ENCODE measurements at places on chromosomes 7 and 10.

- DNase-seq, result no peak
Measured at GRCh38 chr10:125797994-125798662, 22.5 kb upstream of the MMP21 start.

GRCh38 chr7:34133983-34134782, 228.8 kb downstream of the BMPER start:
- DNase-seq, result peak; percentile 24

- no peak for DNase-seq
Measured at GRCh38 chr7:142434666-142435167, 176.9 kb upstream of the PRSS58 start.

DNA sequence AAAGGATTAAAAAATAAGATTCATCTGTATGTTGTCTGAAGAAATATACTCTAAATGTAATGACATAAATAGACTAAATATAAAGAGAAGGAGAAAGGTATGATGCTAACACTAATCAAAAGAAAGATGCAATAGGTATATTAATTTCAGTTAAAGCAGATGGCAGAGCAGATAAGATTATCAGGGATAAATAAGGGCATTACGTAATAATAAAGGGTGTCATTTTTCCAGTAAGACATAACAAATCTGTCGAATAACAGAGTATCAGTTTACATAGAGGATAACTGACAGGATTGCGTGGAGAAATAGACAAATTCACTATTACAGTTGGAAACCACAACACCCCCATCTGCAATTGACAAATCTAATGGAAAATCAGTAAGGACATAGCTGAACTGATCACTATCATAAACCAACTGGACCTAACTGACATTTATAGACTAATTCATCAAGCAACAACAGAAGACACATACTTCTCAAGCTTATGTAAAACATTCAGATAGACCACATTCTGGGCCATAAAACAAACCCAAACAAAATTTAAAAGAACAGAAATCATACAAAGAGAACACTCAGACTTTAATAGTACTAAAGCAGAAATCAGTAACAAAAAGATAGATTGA, 384.1 kb upstream of the COBL start:
- no peak for DNase-seq

DNA sequence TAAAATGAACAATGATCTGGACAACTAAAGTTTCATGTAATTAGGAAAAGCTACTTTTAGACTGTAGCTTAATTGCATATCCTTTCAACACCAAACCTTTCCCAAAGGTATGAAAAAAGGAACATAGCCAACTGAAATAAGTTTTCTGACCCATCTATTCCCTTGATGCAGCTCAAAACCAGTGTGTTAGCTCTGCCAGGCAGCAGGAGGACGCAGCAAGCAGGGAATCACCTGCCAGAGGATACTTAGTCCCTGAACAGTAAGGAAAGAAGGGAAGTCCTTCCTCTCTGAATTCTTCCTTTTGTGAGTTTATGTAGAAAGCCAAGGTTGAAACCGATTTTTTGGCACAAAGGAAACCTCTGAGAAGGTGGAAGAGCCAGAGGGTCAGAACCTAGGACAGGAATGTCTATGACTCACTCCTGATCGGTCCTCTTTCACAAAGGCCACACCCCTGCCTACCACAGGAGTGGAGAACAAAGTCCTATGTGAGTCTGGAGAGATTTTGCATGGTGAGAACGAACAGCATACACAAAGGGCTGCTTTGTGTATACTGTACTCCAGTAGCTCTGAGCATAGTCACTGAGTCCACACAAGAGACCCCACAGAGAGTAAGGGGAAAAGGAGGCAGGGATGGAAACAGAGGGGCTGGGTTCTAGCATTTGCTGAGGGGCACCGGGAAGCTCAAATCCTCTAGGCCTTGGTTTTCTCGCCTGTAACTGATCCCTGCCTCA, 68.8 kb upstream of the GSDME start:
- DNase-seq, result no peak

GRCh38 chr7:94406696-94407095, 12.0 kb downstream of the COL1A2 start:
- no peak for DNase-seq

GRCh38 chr10:24519950-24520349, 203.7 kb downstream of the ARHGAP21 start:
- DNase-seq, result peak; percentile 18

GRCh38 chr10:78605800-78606350, 462.9 kb upstream of the ZMIZ1 start:
- DNase-seq, result no peak

DNA sequence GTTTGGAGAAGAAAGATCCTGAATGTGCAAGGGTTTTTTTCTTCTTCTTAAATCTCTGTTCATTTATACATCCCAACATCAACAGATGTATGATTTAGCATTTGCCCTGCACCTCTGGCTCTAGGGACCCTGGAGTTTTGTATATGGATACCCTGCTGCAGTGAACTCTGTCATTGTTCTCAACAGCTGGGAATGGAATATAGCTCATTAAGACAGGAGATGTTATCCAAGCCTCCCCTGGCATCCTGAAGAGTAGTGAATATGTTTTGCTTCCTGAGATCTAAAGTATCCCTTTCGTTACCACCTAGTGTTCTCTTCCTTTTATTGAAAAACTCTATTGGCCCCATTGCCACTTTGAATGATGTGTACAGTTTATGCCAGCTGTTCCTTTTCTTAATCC, 275.9 kb downstream of the EXOC4 start:
- no peak for DNase-seq

DNA sequence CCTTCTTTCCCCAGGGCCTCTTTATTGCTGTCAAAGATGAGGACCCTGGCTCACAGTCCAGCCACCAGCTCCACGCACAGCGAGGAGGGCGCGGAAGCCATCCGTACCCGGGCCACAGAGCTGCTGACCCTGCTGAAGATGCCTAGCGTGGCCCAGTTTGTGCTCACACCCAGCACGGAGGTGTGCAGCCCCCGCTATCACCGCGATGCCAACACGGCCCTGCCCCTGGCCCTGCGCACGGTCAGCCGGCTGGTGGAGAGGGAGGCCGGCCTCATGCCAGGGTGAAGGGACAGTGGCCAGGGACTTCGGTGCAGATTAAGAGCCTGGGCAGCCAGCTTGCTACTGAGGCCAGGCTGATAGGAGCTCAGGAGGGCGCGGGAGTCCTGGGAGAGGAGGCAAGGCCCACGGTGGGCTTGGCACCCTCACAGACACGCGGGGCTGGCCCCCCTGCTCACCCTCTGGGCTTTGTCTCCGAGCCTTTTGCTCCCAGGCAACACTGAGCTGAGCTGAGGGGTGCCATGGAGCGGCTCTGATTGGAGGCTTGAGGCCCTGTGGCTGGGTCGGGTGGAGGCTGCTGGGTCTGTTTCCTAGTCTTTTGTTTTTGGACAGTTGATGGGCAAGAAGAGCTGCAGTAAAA, 15.8 kb downstream of the AP5Z1 start:
- no peak for DNase-seq

DNA sequence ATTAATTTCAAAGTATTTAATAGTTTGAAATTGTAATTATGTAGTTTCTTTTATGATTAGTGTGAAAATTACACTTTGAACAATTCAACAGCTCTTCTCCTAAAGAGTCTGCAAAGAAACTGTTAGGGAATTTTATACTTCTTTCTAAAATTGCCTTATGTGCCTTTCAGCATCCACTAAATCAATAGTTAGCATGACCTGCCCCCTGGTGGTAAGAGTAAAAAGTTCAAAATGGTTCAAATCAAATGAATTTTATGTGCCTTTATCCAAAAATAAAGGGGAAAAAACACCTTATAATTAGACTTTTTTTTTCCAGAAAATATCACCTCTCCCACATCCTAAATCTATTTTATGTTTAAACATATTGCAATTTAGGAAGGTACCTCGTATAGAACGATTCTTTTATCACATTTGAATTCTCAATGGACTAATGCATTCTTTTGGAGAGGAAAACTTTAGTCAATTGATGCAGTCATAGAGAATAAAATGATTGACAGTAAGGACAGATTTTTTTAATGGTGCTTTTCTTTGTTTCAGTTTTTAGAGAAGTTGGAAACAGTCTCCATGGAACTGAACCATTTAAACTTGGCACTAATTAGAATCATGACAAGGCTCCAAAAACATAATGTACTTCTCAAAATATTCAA, 163.7 kb downstream of the SEMA3D start:
- no peak for DNase-seq

DNA sequence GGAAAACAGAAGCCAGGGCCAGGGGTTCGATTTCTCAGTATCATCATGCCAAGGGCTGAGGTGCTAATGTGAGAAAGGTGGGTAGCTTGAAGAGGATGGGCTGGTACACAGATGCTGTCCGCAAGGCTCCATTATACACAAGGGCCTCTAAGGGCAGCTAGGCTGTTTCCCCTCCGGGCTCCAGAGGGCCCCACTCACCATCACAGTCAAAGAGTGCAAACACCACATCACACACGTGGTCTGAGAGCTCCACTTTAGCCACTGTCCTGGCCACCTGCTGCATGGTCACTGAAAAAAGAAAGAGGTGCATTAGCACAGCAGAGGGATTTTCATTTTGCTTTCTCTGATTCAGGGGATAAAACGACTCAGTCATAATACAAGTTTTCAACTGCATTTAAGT, 20.9 kb upstream of the DNAJB12 start:
- no peak for DNase-seq

DNA sequence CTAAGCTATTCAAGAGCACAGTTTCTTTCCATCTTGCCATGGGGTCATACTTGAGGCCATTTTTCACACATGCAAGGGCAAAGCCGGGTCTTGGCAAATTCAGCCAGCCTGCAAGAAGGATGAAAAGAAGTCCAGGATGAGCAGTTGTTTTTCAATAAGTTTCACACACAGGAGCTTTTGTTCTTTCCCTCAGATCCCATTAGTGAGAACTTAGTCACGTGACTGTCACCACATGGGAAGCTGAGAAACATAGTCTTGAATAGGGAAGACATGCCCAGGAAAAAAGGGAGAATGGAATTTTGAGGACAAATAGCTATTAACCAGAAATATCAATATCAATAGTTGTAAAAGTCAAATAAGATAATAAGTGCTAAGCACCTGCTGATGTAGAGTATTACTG, 137.7 kb downstream of the AHR start:
- DNase-seq, result no peak

GRCh38 chr7:30796105-30796869, 25.1 kb downstream of the MINDY4 start:
- DNase-seq, result no peak

DNA sequence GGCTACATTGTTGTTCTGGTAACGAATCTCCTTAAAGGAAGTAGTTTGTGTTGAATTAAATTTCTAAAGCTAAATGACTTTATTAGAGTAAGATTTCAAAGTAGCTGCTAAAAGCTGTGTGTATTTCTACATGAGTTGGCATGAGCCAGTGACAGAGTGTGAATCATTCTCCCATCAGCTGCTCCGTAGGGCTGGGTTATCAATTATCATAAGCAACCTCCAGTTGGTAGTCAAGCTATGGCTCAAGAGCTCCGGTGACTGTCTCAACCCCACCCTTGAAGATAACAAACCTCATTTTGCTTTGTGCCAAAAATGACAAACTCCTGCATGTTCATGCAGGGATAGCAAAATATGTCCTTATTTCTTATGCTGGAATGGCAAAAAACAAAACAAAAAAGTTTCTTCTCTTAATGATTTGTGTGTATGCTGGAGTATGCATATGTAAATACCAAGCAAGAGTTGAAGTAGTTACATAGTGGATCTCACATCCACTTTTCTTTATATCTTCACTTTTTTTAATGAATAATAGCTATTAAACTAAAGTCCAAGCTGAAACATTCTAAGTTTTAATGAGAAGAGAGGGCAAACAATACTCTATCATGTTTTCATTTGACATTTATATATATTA, 249.4 kb downstream of the CACNA2D1 start:
- no peak for DNase-seq

GRCh38 chr7:95396136-95397032, at the start of gene PON3:
Gene PON3, minus strand, starts transcription at chr7:95396375. Its CDS starts 25 bp downstream, at chr7:95396350.
- peak; percentile 6 for DNase-seq

DNA sequence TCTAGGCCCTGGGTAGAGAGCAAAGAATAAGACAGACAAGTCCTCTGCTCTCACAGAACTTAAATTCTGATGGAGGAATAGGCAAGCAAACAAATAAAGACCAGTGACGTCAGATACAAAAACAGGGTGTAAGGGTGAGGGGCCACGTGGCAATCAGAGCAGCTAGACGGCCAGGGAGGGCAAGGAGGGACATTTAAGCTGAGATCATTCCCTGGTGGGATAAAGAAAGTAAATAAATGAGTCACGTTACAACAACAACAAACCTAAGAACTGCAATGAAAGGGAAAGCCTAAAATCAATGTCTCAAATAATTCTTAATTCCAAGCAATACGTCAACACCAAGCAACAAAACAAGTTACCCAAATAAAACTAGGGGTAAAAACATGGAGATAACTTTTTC, 21.8 kb downstream of the STN1 start:
- no peak for DNase-seq

GRCh38 chr7:8360564-8361153, 72.8 kb upstream of the NXPH1 start:
- DNase-seq, result no peak

DNA sequence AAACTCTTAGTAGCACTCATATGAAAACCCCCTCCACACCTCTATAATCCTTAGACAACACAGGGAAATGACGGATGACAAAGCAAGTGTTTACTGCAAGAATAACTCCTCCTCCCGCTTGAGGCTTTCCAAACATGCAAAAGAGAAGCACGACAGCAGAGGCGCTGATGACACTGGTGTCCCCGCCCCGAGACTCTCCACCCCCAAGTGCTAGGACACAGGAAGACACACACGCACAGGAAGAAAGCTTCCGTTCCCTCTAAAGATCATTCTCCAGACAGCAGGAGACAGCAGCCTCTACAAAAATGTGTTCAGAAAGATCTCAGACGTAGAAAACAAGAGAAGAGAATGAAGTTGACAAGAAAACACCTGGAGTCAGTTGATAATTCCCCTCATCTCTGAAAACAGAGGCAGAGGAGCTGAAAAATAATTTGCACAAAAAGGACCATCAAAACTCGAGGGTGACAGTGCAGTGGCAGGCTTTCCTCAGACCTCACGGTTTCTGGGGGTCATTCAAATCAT, 90.2 kb downstream of the DLG5 start:
- peak; percentile 71 for DNase-seq

- DNase-seq, result no peak
Measured at GRCh38 chr7:114969096-114969495, 47.2 kb downstream of the MDFIC start.

- no peak for DNase-seq
Measured at GRCh38 chr7:7131273-7131672, 51.1 kb upstream of the C1GALT1 start.

DNA sequence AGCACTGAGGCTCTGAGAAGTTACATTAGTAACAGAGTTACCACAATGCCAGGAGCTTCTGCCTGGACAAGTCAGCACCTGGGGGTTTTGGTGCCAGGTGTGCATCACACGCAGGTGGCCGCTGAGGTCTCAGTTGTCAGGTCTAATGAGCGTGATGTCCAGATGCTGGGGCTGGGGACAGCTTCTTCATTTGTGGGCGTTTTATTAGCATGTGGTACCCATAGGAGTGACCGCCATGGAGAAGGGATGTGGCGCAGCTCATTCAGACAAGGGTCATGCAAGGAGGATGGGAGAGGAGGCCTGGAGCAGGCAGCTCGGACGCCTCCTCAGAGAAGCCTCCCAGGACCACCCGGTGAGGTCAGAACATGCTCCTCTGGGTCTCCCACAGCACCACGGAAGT, 27.8 kb downstream of the FAM241B start:
- DNase-seq, result no peak

Data from activated CD4-positive, alpha-beta T cell treated with anti-CD3 and anti-CD28 coated beads, Interleukin-2, amount 50 U/mL, for 48 hours (primary cell).